Activated naive CD8-positive, alpha-beta T cell treated with anti-CD3 and anti-CD28 coated beads, Interleukin-2, amount 10 ng/mL, durations not matched to agents 7 days and 5 days (primary cell): ENCODE measurements at places on chromosomes 6 and 20. TPM values are rescaled to one million over a fixed set of nuclear protein-coding genes. Genes with fewer than 3 reads are reported as not detected.

Gene NMBR
- not detected for total RNA-seq

Gene DXO
- total RNA-seq, result 28.6 TPM

Gene TFAP2C
- total RNA-seq, result not detected

Gene HLA-DMA
- 36.1 TPM for total RNA-seq

Gene PRRT1
- 1.1 TPM for total RNA-seq

Gene MRAP2
- total RNA-seq, result not detected

Gene PTPRK
- total RNA-seq, result 5.0 TPM

Gene NELFE
- total RNA-seq, result 61.3 TPM

GRCh38 chr6:134183844-134184243, 131.4 kb upstream of the SLC2A12 start:
- DNase-seq, result no peak
- H3K27ac ChIP-seq, result no peak overlapping the region
- peaks cover 11% of the 10 kb centered on the region for H3K4me1 ChIP-seq

- H3K27ac ChIP-seq, result no peak overlapping the region
- DNase-seq, result no peak
- H3K4me1 ChIP-seq, result peaks cover 2% of the 10 kb centered on the region
- H3K36me3 ChIP-seq, result no peaks in the 10 kb centered on the region
- H3K4me3 ChIP-seq, result no peak overlapping the region
Measured at GRCh38 chr20:61125546-61126180, 126.4 kb upstream of the CDH4 start.

- no peak overlapping the region for H3K4me3 ChIP-seq
- H3K27me3 ChIP-seq, result peaks cover 3% of the 10 kb centered on the region
- peaks cover 1% of the 10 kb centered on the region for H3K36me3 ChIP-seq
- no peaks in the 10 kb centered on the region for H3K4me1 ChIP-seq
Measured at GRCh38 chr6:122558080-122558479, 52.1 kb upstream of the PKIB start.

DNA sequence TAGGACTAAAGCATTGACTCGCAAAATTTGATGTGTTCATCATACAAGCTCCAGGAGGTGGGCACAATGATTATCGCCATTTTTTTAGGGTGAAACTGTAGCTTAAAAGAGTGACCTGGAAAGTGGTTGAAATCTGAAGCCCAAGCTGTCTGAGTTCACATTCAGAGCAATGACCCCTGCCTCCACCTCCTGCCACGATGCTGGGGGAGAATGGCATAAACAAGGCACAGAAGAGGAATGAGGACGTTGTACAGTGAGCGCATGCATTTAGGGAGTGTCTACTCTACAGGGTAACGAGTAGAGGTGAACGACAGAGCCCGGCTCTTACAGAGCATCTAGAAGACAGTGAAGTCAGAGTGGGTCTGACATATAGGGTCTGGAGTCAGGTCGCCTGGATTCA, 37.2 kb downstream of the CNKSR3 start:
- H3K36me3 ChIP-seq, result no peaks in the 10 kb centered on the region
- no peaks in the 10 kb centered on the region for H3K27me3 ChIP-seq
- no peak for DNase-seq
- H3K4me1 ChIP-seq, result no peaks in the 10 kb centered on the region

DNA sequence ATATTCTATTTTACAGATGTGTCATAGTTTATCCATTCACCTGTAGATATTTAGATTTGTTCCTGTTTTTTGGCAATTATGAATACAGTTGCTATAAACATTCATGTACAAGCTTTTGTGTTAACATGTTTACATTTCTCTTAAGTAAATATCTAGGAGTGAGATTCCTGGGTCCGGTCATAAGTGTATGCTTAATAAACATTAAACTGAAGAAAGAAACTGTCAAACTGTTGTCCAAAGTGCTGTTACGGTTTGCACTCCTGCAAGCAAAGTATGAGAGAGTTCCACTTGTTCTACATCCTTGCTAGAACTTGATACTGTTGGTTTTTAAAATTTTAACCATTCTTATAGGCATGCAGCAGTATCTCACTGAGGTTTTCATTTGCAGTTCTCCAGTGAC, 138.6 kb downstream of the RALGAPA2 start:
- H3K27ac ChIP-seq, result no peak overlapping the region
- H3K4me1 ChIP-seq, result peaks cover 2% of the 10 kb centered on the region
- H3K4me3 ChIP-seq, result no peak overlapping the region
- DNase-seq, result no peak
- peaks cover 14% of the 10 kb centered on the region for H3K36me3 ChIP-seq
- H3K27me3 ChIP-seq, result no peaks in the 10 kb centered on the region

- no peak for DNase-seq
- H3K27ac ChIP-seq, result no peak overlapping the region
Measured at GRCh38 chr20:59805786-59806577, 127.5 kb downstream of the SYCP2 start.

- H3K4me3 ChIP-seq, result no peak overlapping the region
- no peak overlapping the region for H3K27ac ChIP-seq
- H3K36me3 ChIP-seq, result no peaks in the 10 kb centered on the region
- peaks cover 2% of the 10 kb centered on the region for H3K4me1 ChIP-seq
- peaks cover 47% of the 10 kb centered on the region for H3K27me3 ChIP-seq
Measured at GRCh38 chr20:56348305-56348693, 10.5 kb upstream of the FAM210B start.

DNA sequence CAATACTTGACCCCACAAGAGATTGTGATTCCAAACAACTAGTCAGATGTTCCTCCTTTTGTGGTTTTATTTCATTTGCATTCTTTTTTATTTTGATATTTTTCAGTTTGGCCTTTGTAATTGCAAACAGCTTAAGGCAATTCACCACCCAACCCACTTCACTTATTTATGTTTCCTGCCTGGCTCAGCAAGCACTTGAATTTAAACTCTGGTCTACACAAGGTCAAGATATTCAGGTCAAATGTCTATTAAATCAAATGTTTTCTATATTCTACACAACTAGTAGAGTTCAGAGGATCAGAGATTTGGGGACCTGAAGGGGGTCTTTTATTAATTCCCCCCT, 100.1 kb downstream of the SGK1 start:
- H3K4me1 ChIP-seq, result no peaks in the 10 kb centered on the region
- H3K4me3 ChIP-seq, result no peak overlapping the region
- H3K27ac ChIP-seq, result no peak overlapping the region
- peaks cover 3% of the 10 kb centered on the region for H3K36me3 ChIP-seq
- no peak for DNase-seq

DNA sequence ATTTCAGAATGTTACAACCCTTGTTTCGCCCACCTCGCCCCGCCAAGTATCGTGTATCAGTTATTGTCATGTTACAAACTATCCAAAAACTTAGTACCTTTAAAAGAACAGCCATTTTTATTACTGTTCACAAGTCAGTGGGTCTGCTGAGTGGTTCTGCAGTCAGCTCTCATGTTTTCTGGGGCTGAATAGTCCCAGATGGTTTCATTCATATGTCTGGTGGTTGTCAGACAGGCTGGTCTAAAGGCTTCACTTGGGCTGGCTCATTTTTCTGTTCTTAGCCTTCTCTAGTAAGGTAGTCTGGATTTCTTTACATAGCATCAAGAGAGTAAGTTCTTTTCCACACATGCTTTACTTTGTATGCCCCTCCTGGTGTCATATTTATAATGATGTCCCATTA, 8.6 kb downstream of the ZNF292 start:
- H3K27me3 ChIP-seq, result no peaks in the 10 kb centered on the region
- H3K27ac ChIP-seq, result no peak overlapping the region
- H3K36me3 ChIP-seq, result peaks cover 18% of the 10 kb centered on the region
- H3K4me3 ChIP-seq, result no peak overlapping the region
- DNase-seq, result no peak

GRCh38 chr20:44457016-44457415, 18.7 kb upstream of the TTPAL start:
- DNase-seq, result no peak
- no peak overlapping the region for H3K4me3 ChIP-seq
- no peak overlapping the region for H3K27ac ChIP-seq
